A673 (cell line): ENCODE measurements at places on chromosomes 1 and 21. TPM values are rescaled to one million over a fixed set of nuclear protein-coding genes. Genes with fewer than 3 reads are reported as not detected.

- no peaks in the 10 kb centered on the region for H3K27me3 ChIP-seq
- H3K27ac ChIP-seq, result peak overlapping the region; percentile 86
- H3K4me3 ChIP-seq, result no peak overlapping the region
- H3K4me1 ChIP-seq, result peaks cover 29% of the 10 kb centered on the region
- DNase-seq, result no peak
- peaks cover 70% of the 10 kb centered on the region for H3K36me3 ChIP-seq
Observed at GRCh38 chr1:201331166-201331565, 46.3 kb downstream of the TNNT2 start.

GRCh38 chr21:32735524-32735923 is 7.7 kb upstream of the SYNJ1 start:
- no peaks in the 10 kb centered on the region for H3K4me1 ChIP-seq
- H3K27ac ChIP-seq, result no peak overlapping the region
- H3K27me3 ChIP-seq, result no peaks in the 10 kb centered on the region
- DNase-seq, result no peak
- no peak overlapping the region for H3K4me3 ChIP-seq

- no peak overlapping the region for H3K4me3 ChIP-seq
- H3K27ac ChIP-seq, result no peak overlapping the region
- no peaks in the 10 kb centered on the region for H3K27me3 ChIP-seq
- H3K4me1 ChIP-seq, result no peaks in the 10 kb centered on the region
- no peak for DNase-seq
Observed at GRCh38 chr1:7261490-7261889, 476.2 kb downstream of the CAMTA1 start.

- no peak overlapping the region for H3K4me3 ChIP-seq
- no peak for DNase-seq
- peaks cover 11% of the 10 kb centered on the region for H3K36me3 ChIP-seq
- peaks cover 26% of the 10 kb centered on the region for H3K4me1 ChIP-seq
- no peak overlapping the region for H3K27ac ChIP-seq
Observed at GRCh38 chr1:165695031-165695430, 3.3 kb downstream of the ALDH9A1 start.

DNA sequence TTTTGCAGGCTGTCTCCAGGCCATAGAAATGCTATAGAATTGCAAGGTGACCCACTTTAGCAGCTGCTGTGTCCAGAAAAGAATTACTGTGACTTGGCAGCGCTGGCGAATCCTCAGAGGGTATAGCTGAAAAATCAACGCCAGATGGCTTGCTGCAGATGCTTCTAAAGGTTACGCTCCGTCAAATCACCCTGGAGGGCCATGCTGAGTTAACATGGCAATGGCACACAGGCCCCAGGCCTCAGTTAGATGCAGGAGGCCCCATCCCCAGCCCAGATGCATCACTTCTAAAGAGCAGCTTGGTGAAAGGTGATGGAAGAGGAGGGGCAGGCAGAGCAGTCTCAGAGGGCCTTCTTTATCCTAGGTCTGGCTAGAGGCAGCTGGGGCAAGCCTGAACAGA is 18.0 kb downstream of the KIAA1614 start:
- no peaks in the 10 kb centered on the region for H3K36me3 ChIP-seq
- H3K4me3 ChIP-seq, result no peak overlapping the region
- DNase-seq, result no peak
- peaks cover 32% of the 10 kb centered on the region for H3K4me1 ChIP-seq
- H3K27me3 ChIP-seq, result no peaks in the 10 kb centered on the region

DNA sequence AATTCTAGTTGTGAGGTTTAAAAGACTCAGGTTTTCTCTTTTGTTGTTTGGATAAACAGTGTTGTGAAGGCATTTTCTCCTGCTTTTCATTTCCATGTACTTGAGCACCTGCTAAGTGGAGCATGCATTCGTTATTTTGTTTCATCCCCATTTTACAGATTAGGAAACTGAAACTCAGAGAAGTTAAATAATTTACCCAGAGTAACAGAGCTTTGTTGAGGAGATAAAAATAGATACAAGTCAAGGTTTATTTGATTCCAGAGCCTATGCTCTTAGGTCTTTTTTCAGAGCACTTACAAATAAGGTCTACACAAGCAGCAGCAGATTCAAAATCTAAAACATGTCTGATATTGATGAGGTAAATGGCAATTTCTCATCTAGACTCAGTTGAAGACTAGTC is 254.7 kb upstream of the PTBP2 start:
- H3K4me3 ChIP-seq, result no peak overlapping the region
- DNase-seq, result no peak
- H3K4me1 ChIP-seq, result no peaks in the 10 kb centered on the region
- no peak overlapping the region for H3K27ac ChIP-seq

DNA sequence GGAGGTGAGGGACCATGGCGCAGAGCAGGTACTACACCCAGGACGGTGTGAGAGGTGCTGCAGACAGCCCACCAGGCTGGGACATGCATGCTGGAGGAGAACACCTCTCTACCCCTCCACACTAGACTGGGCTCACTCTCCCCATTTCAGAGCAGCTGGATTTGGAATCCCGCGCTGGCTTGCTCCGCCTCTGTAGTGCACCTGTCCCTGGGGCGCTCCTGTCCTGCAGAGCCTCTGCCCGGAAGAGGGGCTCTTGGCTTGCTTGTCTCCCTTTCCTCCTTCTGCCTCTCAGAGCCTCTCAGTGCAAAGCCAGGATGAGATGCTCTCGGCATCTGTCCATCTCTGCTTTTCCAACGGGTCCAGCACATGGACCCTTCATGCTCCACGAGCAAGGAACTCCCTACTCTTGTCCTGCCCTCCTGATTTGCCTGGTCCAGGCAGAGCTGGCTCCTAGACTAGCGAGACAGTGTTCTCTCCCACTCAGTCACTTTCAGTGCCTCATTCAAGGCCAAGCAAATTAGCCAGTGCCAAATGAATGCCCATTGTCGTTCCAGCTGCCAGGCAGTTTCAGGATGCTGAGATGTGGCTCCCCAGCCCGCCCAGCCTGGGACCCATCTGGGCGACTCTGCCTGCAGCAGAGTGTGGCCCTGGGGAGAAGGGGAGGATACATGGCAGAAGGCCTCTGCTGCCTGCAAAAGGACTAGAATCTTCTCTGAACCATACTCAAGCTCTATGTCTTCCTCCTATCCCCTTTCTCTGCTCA is 33.7 kb downstream of the CDCA8 start:
- H3K27ac ChIP-seq, result no peak overlapping the region
- H3K36me3 ChIP-seq, result no peaks in the 10 kb centered on the region
- H3K4me3 ChIP-seq, result no peak overlapping the region
- DNase-seq, result no peak
- H3K27me3 ChIP-seq, result peaks cover 59% of the 10 kb centered on the region

DNA sequence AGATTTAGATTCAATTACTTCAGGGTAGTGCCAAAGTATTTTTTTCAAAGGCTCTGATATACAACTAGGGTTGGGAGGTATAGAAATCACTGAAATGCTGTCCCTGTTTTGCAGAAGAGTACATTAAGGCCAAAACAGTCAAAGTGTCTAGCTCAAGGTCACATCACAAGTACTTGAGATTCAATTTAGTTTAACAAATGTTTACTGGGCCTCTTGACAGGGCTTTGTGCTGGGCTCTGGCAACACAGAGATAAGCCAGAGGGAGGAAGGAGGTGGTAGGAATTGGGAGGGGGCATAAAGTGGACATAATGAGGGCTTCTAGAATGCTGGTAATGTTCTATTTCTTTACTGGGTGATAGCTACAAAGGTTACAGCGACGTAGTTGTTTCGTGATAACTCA is 2.3 kb upstream of the SLC9A1 start:
- H3K36me3 ChIP-seq, result no peaks in the 10 kb centered on the region
- no peak for DNase-seq
- peaks cover 22% of the 10 kb centered on the region for H3K4me1 ChIP-seq
- H3K27ac ChIP-seq, result no peak overlapping the region
- no peaks in the 10 kb centered on the region for H3K27me3 ChIP-seq

Gene OR2L13
- total RNA-seq, result not detected in 2 replicates

Gene ZC3H12A
- 4.8 and 5.4 TPM in 2 replicates for total RNA-seq

Gene MCOLN2
- 0.98 and 1.7 TPM in 2 replicates for total RNA-seq

Gene FALEC
- 1.6 TPM in 1 of 2 replicates, not detected in the other for total RNA-seq
